Ecto neural progenitor cell (in vitro differentiated cells): ENCODE measurements at places on chromosomes 13 and 19.

- no peak for DNase-seq
Measured at GRCh38 chr13:60944863-60945262, 470.8 kb downstream of the PCDH20 start.

DNA sequence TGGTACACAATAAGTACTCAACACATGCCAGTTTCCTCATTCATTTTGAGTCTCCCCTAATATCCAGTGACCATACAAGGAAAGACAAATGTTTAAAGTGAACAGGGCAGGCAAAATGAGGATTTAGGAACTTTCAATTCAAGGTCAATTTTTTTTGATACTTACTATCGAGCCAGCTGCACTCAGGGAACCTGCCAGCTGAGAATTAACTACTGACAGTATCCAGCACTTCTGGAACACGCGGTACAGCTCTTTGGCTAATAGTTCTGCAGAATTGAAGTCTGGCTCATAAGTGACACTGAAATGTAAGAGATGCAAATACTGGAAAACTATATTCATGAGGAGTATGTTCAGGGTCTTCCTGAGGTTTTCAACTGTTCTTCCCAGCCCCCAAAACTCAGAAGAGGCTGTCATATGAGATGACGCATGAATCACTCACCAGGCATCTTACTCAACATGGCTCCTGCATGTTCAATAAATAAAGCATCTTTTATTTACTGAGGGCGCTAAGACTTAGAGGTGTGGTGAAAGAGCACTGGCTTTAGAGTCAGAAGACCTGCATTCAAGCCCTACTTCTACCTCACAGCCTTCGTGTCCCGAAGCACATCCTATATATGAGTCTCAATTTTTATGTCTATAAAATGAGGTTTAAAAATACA, 25.6 kb downstream of the RUBCNL start:
- no peak for DNase-seq

- no peak for DNase-seq
Measured at GRCh38 chr13:47661076-47661475, 340.0 kb downstream of the SUCLA2 start.

GRCh38 chr13:30865123-30866049, 40.7 kb upstream of the MEDAG start:
- DNase-seq = peak; percentile 83

DNA sequence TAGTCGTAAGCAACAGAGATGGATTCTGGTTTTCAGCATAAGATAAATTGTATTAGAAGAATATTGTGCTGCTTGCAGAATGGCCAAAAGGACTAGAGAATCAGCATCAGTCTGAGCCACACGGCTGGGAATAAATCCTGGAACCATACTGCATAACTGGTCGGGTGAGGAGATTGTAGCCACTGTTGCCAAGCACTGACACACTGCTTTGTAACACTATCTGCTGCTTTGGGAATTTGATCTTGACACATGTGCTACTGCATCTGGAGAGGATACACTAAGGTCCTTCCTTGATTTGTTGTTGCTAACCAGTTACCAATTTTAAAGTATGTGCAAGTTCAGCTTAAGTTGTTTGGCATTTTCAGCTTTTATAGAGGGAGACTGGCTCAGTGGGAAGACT, 1.9 kb downstream of the HNRNPA1L2 start:
- DNase-seq = no peak

GRCh38 chr13:40208517-40208916, 457.9 kb downstream of the FOXO1 start:
- DNase-seq = no peak
